A549 treated with DMSO at 1 μM for 4 hours (cell line): ENCODE measurements at places on chromosomes 3 and 15. TPM values are rescaled to one million over a fixed set of nuclear protein-coding genes. Genes with fewer than 3 reads are reported as not detected.

Gene GPR149
- total RNA-seq, result not detected in 5 replicates

Gene ASB7
- total RNA-seq, result 10.3 to 14.0 TPM (median 12.9 TPM) in 5 replicates

Gene XCR1
- total RNA-seq, result not detected in 5 replicates

Gene IGSF10
- 0.53 to 0.81 TPM (median 0.76 TPM) in 5 replicates for total RNA-seq

Gene REC114
- total RNA-seq, result not detected in 5 replicates

Gene WDR5B
- total RNA-seq, result 3.0 to 4.1 TPM (median 3.4 TPM) in 5 replicates

Gene BLM
- total RNA-seq, result 12.1 to 15.5 TPM (median 12.4 TPM) in 5 replicates

Gene WDR93
- total RNA-seq, result 0.13 to 0.21 TPM (median 0.19 TPM) in 5 replicates

Gene RARB
- 6.6 to 16.1 TPM (median 14.1 TPM) in 5 replicates for total RNA-seq

Gene MESP2
- 0.37 to 0.65 TPM (median 0.62 TPM) in 5 replicates for total RNA-seq

Gene C3orf80
- total RNA-seq, result 1.8 to 2.7 TPM (median 1.9 TPM) in 5 replicates

Gene ATP8B4
- 0.80 to 1.6 TPM (median 0.84 TPM) in 5 replicates for total RNA-seq

Gene SH3GL3
- 0.64 to 0.75 TPM (median 0.67 TPM) in 5 replicates for total RNA-seq

Gene NOX5
- 0.12 to 0.48 TPM (median 0.20 TPM) in 5 replicates for total RNA-seq

Gene MFGE8
- 331 to 388 TPM (median 342 TPM) in 5 replicates for total RNA-seq

Gene PLA2G4D
- not detected in 5 replicates for total RNA-seq

Gene ALDH1L1
- 0.16 to 0.43 TPM (median 0.24 TPM) in 5 replicates for total RNA-seq

Gene BUB1B
- total RNA-seq, result 27.7 to 33.5 TPM (median 33.0 TPM) in 5 replicates

Gene TTLL13
- total RNA-seq, result 0.14 to 0.16 TPM (median 0.15 TPM) in 4 of 5 replicates, not detected in the other

Gene CHP1
- 52.5 to 66.2 TPM (median 62.7 TPM) in 5 replicates for total RNA-seq

Gene ZSCAN2
- 13.2 to 16.7 TPM (median 14.1 TPM) in 5 replicates for total RNA-seq

Gene STX19
- not detected in 5 replicates for total RNA-seq

Gene ARGFX
- total RNA-seq, result not detected in 5 replicates

Gene SUMF1
- 19.6 to 25.6 TPM (median 21.2 TPM) in 5 replicates for total RNA-seq

Gene TF
- total RNA-seq, result 0.68 to 1.4 TPM (median 0.83 TPM) in 5 replicates

Gene CTDSPL
- 9.7 to 11.9 TPM (median 11.0 TPM) in 5 replicates for total RNA-seq

Gene IL17RB
- total RNA-seq, result 0.81 to 1.3 TPM (median 1.0 TPM) in 5 replicates

Gene KLHL40
- not detected in 5 replicates for total RNA-seq

Gene CPNE9
- total RNA-seq, result 0.08 to 0.33 TPM (median 0.15 TPM) in 4 of 5 replicates, not detected in the other

Gene RYR3
- total RNA-seq, result 0.12 to 0.53 TPM (median 0.13 TPM) in 4 of 5 replicates, not detected in the other

Gene ESYT3
- total RNA-seq, result 0.56 to 1.0 TPM (median 0.78 TPM) in 5 replicates

Gene ARHGEF26
- total RNA-seq, result 6.3 to 7.8 TPM (median 7.0 TPM) in 5 replicates

Gene INKA1
- total RNA-seq, result 1.6 to 1.7 TPM (median 1.6 TPM) in 5 replicates

Gene CACNA1D
- total RNA-seq, result 0.68 to 1.6 TPM (median 0.98 TPM) in 5 replicates

Gene TMEM45A
- total RNA-seq, result 2.4 to 3.0 TPM (median 2.7 TPM) in 5 replicates

Gene CDHR4
- total RNA-seq, result 0.15 to 0.46 TPM (median 0.30 TPM) in 5 replicates

Gene TJP1
- total RNA-seq, result 62.1 to 83.8 TPM (median 75.9 TPM) in 5 replicates

Gene CA12
- 148 to 178 TPM (median 172 TPM) in 5 replicates for total RNA-seq

Gene ZBED2
- 0.18 to 0.45 TPM (median 0.39 TPM) in 5 replicates for total RNA-seq

Gene ST8SIA2
- 0.40 to 1.1 TPM (median 0.64 TPM) in 5 replicates for total RNA-seq

Gene DPPA4
- not detected in 5 replicates for total RNA-seq

Gene PLXNA1
- total RNA-seq, result 17.7 to 27.0 TPM (median 22.9 TPM) in 5 replicates

Gene SEMA3F
- total RNA-seq, result 7.7 to 9.8 TPM (median 9.3 TPM) in 5 replicates

Gene ECE2
- not detected in 5 replicates for total RNA-seq

Gene ZNF621
- 6.0 to 8.1 TPM (median 7.7 TPM) in 5 replicates for total RNA-seq

Gene CELF6
- total RNA-seq, result 0.03 to 0.19 TPM (median 0.15 TPM) in 5 replicates

Gene GOLGA6D
- 0.11 to 0.12 TPM in 2 of 5 replicates, not detected in the others for total RNA-seq

Gene SAMMSON
- total RNA-seq, result not detected in 5 replicates

Gene MEF2A
- total RNA-seq, result 12.3 to 19.0 TPM (median 14.5 TPM) in 5 replicates

Gene LMAN1L
- total RNA-seq, result not detected in 5 replicates

Gene CGNL1
- 1.6 to 2.4 TPM (median 2.0 TPM) in 5 replicates for total RNA-seq
